ENCODE measurements at places on chromosomes 12 and 14.
A peak's percentile ranks its signal among the peaks of the same experiment; 100 is the strongest.

- DNase-seq: no peak
Observed at GRCh38 chr12:15056218-15056617, 83.4 kb downstream of the PDE6H start.

- no peak for DNase-seq
Observed at GRCh38 chr14:91231446-91231845, 13.1 kb downstream of the GPR68 start.

DNA sequence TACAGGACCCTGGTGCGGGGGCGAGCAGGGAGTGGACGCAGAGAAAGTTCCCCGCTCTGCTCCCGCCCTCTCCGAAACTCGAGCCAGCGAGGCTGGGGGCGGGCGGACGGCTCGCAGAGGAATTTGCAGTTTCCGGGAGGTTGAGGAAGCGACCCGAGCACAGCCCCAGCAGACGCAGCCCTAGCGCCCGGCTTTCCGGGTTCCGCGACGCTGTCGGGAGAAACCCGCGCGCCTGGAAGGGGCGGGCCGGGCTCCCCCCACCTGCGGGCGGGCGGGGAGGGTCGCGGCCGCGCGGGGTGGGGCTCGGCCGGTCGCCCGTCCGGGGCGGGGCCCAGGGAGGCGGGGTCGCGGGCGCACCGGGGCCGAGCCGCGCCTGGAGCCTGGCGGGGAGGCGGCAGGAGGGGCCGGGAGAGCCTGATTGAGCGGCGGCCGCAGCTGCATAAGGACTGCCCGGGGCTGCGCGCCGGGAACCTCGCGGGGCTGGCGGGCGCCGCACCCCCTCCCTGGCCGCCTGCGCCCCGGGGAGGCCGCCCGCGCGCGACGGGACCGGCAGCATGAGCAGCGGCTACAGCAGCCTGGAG, at the start of gene RASSF3:
Gene RASSF3 (plus strand): TSS at position 417 of the 581 bp plus-strand sequence. CDS start 138 bp downstream, at position 555.
- DNase-seq: peak; percentile 62

DNA sequence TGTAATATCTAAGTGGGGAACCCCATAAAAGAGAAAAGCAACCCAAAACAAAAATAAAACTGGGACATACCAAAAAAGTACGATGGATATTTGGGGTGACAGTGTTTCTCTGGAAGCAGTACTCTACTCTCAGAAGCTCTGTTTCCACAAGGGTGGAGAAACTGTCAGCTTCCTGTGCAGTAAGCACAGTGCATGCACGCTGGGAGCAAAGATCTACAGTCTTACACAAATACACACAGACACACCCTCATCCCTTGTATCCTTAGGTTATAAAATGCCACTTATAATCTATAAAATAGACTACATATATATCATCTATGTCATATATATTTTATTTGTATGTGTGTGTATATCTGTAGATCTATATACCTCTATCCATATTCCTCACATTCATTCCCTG, 225.8 kb upstream of the SOX5 start:
- DNase-seq: no peak

- DNase-seq: no peak
Observed at GRCh38 chr14:44180975-44181374, 326.1 kb downstream of the FSCB start.

DNA sequence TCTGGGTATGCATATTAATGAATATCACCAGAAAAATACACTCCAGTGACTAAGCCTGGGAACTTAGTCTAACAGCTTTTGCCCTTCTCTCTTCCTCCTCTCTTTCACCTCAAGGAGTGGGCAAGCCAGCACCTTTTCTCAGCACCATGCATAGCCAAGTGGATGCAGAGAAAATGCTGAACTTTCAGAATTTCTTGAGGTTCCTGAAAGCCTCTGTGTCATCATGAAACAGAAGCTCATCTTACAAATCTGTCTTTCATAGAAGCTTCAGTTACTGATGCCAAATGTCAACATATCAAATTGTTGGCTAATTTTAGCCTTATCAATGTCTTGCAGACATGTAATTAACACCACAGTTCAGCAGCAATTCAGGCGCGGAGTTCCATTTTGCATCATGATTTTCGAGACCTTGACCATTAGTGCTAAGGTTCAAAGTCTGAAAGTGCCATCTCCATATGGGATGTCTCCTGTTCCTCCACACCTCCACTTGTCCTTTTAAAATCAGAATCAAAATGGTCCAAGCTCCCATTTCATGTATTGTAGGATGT, 51.1 kb upstream of the RPH3A start:
- DNase-seq: no peak

GRCh38 chr14:59688224-59689170, 111.9 kb upstream of the CCDC175 start:
- no peak for DNase-seq

DNA sequence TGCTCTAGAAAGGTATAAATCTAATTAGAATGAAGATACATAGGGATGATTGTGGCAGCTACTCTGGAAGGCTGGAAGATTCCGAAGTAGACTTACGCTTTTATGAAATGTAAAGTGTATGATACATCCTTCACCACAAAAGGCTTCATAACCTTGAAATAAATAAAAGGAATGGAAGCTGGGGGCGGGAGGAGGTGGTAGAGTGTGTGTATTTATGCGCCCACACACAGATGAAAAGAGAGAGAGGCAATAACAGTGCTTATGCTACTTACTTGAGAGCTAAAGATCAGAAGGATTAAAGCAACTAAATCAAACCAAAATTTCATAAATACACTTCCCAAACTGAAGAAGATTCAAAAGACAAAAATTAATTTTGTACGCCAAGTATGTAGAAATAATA, 30.4 kb downstream of the CBX5 start:
- no peak for DNase-seq

DNA sequence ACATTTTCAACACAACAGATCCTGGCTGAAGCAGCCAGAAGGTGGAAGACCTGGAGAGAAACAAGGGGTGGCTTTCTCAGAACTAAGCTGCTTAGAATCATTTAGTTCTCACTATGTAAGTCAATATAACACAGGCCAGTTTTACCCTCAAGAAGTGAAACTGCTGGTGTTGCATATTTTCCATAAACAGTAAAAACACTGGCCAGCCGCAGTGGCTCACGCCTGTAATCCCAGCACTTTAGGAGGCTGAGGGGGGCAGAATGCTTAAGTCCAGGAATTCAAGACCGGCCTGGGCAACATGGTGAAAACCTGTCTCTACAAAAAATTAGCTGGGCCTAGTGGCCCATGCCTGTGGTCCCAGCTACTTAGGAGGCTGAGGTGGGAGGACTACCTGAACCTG, 11.6 kb downstream of the STX2 start:
- DNase-seq: no peak

- no peak for DNase-seq
Observed at GRCh38 chr14:69763761-69764510, 3.0 kb upstream of the SRSF5 start.

DNA sequence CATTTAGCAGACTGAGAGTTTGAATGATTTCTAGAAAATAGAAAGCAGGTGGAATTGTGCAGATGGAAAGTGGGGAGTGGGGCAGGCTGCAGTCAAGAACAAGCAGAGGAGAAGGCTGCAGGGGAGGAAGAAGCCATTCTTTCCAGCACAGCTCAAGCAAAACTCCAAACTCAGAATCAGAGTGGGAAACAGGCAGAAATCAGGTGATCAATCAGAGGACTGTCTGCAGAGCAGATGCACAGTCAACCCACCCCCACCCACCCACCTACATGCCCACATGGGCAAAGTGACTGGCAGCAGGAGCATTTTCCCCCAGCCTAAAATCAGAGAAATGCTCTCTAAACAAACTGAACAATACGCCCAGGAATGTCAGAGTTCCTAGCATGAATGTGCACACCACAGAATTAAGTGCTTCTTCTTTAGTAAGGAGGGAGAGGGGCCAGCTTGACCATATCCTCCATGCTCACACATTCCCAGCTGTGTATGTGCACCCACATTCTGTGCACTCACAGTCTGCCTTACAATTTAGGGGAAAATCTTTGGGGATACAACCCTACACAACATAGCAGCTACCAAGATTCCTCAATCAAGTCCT, 194.1 kb upstream of the PLEKHA5 start:
- DNase-seq: no peak

DNA sequence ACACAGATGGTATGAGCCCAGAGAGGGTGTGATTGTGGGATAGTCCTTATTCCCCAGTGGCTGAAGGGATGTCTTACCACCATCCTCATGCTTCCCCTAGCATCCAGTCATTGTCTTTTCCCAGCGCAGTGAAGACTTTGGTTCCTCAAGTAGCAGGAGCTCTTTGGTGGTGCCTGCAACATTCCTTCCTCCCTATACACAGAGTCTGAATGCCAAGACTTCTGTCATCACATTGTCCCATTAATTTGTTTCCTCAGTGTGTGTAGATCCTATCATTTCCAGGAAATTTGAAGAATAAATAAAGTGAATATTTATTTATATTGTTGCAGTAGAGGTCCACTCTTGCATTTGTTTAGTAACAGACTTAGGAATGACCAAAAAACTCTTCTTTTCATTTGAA, 147.2 kb downstream of the DACT1 start:
- no peak for DNase-seq

DNA sequence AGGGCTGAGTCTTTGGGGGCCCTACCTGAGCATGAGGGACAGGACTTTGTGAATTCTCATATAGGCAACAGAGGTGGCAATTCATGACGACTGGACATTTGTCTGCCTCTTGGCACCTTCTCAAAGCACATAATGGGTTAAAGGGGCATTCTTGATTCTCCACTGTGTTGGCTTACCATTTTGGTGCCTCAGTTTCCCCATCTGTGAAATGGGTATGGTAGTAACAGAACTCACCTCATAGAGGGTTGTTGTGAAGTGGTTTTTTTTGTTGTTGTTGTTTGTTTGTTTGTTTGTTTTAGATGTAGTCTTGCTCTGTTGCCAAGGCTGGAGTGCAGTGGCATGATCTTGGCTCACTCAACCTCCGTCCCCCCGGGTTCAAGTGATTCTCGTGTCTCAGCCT, 106.0 kb downstream of the CHST11 start:
- no peak for DNase-seq

DNA sequence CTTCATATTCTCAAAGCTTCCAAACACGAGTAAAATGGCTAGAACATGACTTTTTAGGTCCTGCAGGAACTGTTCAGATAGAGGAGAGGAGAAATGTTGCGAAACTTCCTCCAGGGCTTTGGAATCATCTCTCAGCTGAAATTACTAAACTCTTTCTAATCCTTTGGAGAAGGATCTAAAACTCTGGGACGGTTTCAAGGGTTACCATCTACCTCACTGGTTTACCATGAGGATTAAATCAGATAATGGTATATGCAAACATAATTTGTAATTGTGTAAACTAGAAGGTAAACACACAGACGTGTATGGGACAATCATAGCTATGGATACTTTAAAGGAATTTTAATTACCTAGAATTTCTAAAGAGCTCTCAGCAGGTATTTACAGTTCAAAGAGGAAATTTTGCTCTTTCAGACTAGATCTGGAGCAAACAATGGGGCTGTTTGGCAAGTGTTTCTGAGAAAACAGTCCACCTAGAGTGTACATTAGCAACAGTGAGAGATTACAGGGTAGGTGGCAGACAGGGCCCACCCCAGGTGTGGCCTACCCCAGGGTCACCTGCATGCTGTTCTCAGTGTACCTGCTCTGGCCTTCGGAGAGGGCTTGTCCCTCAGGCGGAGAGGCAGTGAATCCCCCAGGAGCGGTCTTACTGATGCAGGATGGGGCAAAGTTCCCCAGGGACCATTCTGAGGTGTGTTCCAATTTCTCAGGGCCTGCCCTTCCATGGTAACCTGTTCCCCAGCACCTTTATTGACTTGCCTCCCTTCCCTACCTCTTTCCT, 124.7 kb upstream of the MAX start:
- peak; percentile 36 for DNase-seq

DNA sequence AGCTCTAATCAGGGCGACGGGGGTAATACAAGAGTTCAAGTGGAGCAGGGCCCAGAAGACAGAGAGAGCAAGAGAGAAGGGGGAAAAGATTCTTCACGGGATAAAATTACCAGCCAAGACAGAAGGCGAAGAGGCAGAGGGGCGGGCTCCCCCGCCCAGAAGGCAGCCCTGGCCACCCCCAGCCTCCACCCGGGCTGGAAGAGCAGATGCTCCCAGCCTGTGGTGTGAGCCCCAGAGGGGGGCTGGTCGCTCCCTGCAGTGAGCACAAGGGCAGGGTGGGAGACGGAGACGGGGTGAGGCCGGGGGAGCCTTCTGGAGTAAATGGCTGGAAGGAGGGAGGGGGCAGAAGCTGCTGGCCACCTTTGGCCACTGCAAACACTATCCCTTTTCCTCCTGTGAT, 1035.6 kb downstream of the VRK1 start:
- no peak for DNase-seq

DNA sequence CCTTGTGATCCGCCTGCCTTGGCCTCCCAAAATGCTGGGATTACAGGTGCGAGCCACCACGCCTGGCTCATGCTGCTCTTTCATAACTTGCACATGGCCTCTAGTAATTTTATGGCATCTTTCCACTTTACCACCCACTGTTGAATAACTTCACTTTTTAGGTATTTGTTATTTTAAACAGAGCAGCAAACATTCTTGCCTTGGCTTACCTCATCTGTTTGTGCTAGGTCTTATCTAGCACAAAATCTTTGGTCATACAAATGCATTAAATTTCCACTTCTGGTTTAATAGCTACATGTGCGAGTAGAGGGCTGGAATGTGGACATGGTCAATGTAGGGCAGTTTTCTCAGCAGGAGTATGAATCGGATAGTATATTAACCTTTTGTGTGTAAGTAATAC, 38.8 kb upstream of the ATF7IP start:
- no peak for DNase-seq

GRCh38 chr12:53289891-53290290, 5.5 kb upstream of the PFDN5 start:
- no peak for DNase-seq

DNA sequence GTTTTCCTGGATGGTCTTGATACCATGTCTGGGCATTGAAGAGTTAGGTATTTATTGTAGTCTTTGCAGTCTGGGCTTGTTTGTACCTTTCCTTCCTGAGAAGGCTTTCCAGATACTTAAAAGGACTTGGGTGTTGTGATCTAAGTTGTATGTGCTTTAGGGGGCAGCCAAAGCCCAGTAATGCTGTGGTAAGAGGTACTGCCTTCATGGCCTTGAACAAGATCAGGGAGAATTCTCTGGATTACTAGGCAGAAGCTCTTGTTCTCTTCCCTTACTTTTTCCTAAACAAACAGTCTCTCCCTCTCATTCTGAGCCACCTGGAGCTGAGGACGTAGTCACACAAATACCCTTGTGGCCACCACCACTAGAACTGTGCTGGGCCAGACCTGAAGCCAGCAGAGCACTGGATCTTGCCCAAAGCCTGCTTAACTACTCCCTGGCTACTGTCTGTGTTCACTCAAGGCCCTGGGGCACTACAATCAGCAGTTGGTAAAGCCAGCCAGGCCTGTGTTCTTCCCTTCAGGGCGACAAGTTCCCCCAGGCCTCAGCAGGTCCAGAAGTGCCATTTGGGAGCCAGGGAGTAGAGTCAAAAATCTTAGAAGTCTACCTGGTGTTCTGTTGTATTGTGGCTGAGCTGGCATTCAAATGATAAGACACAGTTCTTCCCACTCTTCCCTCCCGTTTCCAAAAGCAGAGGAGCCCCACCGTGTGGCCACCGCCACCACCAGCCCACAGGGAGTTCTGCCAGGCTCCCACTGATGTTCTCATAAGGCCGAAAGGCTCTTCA, 11.4 kb downstream of the PRORP start:
- DNase-seq: no peak

GRCh38 chr12:52121824-52122539, 42.5 kb downstream of the SMIM41 start:
- peak; percentile 71 for DNase-seq

- DNase-seq: no peak
Observed at GRCh38 chr12:537772-538171, 78.0 kb downstream of the B4GALNT3 start.
